ENCODE measurements at places on chromosomes 7 and 10. TPM values are rescaled to one million over a fixed set of nuclear protein-coding genes. Genes with fewer than 3 reads are reported as not detected.

The CCDC3 gene
- total RNA-seq = not detected

The DGKB gene
- total RNA-seq = 0.76 TPM

The ACSM6 gene
- not detected for total RNA-seq

DNA sequence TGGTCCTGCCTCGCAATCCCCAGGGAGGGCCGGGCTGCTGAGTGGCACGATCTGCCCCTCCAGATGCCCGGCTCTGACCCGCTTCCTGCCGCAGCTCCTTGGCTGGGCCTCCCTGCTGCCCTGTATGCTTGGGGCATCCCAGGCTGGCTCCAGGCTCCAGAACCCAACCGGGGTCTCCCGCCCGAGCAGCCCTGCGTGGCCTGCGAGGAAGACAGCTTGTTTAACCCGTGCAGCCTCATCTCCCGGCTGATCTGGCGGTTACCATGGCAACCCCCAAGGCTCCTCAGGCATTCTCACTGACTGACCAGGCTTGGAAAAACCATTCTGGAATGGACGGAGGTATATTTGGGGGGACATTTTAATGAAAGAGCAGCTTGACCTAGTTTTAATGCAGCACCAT lies 232.4 kb upstream of the MYO3A start:
- DNase-seq = no peak

- DNase-seq = peak; percentile 96
These were observed 259.1 kb downstream of the KLF6 start for GRCh38 chr10:3525832-3526449.

All from HFFc6 (cell line).